HEK293T (cell line): ENCODE measurements at places on chromosomes 13 and 19.

DNA sequence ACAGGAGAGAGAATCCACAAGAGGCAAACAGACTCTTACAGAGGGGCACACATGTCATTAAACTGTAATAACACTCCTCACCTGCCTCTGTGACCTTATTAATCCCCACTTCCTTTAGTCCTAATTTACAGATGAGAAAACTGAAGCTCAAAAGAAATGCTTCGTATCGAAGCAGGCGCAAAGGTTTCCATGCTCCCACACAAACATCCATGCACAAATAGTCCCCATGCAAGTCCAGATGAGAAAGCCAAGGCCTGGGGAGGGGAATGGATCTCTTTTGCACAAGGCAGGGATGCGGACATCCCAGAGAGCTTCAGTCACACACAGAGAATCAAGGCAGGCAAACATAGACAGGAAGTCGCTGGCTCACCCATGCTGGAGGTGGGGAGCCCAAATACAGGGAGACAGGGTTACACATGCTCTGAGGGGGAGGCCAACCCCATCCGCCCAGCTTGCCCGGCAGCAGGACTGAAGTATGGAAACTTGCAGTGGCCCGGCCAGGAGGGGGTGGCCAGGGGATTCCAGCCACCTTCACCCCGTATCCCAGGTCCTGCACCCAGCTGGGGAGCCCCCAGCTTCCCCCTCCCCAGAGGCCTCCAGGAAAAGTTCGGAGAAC, 468 bp downstream of the S1PR5 start:
- DNase-seq = no peak

DNA sequence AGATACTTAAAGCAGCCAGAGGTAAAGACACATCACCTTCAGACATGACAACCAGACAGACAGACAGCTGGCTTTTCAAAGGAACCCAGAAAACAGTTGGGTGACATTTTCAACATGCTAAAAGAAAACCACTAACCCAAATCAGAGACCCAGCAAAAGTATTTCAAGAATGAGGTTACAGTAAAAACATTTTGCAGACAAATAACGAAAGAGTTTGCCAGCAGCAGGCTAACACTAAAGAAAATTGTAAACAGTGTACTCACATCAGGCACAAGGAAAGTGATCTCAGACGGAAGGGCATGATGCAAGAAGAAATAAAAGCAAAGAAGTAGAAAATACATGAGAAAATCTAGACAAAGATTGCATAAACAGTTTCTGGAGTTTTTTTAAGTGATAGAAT, 46.4 kb downstream of the AP1M1 start:
- no peak for DNase-seq

- DNase-seq = peak; percentile 60
Observed at GRCh38 chr19:44512326-44513298, 12.3 kb upstream of the ZNF180 start.

- DNase-seq = peak; percentile 48
Observed at GRCh38 chr19:16025108-16026101, 50.9 kb upstream of the TPM4 start.

GRCh38 chr13:26185720-26186117, 36.4 kb downstream of the RNF6 start:
- no peak for DNase-seq

- DNase-seq = no peak
Observed at GRCh38 chr13:44313674-44314073, 60.0 kb upstream of the SERP2 start.

GRCh38 chr13:40794414-40795368, 5.3 kb downstream of the SLC25A15 start:
- no peak for DNase-seq

DNA sequence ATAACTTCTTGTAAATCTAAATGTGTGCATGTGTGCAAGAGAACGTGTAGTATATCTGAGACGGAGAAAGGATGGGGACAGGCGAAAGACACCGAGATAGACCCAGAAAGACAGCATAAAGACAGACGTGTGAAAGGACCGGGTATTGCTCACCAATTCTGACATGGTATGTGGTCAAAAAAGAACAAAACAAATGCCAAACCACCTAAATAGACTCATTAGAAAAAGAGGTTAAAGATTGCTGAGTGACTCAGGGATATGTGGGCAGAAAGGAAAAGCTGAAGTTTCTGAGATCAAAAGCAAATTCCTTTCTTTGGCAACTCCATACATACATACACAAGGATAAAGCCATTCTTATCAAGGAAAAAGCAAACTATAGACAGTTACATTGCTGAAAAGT, 179.7 kb upstream of the TSC22D1 start:
- DNase-seq = no peak

- DNase-seq = no peak
Observed at GRCh38 chr13:77001540-77001939, 9.7 kb downstream of the CLN5 start.

- DNase-seq = no peak
Observed at GRCh38 chr13:100300243-100300642, 211.3 kb downstream of the PCCA start.

DNA sequence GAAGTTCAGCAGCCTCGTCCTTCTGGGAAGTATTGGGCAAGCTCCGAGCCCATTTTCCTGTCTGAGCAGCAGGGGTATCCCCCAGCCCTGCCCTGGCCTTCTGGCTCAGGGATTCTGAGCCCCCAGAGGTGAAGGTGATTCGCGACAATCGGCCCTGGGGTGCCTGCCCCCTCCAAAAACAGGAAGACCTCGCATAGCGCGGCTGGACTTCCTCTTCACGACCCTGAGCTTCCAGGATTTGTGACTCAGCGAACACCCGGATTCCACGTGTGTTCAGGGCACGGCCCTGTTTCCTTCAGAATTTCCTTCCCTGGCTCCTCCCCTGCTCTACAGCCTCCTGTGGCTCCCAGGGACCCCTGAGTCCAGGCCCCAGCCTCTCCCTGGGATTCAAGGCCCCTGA, at the start of gene SEMA6B:
SEMA6B (minus strand) TSS at position 116 of the 400 bp plus-strand sequence. CDS start 1,227 bp downstream, outside the sequence.
- no peak for DNase-seq

GRCh38 chr13:50387051-50387581, 371.9 kb downstream of the KCNRG start:
- peak; percentile 69 for DNase-seq

GRCh38 chr19:53101518-53101917, 1.7 kb downstream of the ZNF160 start:
- no peak for DNase-seq

DNA sequence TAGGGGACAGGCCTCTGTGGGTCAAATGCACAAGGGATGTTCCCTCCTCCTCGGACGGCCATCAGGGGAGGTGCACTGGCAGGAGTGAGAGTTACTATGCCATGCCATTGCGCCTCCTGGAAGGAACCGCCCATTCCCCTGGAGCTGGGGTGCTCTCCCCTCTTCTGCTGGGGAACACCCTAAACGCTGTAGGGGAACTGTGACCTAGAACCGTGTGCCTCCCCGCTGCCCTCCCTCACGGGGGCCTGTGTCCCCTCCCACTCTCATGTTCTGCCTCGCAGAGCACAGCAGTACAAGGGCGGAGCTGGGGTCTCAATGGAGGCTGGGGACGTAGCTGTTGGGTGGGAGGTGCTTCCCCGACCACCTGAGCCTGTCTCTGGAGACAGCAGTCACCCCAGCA, 17.2 kb upstream of the CRTC1 start:
- DNase-seq = no peak

DNA sequence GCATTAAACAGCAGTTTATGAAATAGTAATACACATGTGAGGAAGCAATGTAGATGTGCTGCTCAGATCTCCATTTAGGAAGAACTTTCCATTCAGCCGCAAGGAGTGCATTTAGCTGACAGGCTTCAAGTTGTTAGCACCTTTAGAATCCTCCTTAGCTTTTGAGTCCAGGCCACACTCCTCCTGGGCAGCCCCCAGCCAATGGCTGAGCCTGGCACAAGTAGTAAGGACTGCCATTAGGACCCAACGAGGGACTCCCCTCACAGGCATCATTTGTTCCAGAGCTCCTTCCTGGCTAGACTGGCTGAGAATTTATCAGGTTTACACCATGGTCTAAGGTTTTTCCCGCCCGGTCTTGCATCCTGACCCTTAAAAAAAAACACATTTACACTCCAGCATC, 201.4 kb downstream of the DIAPH3 start:
- no peak for DNase-seq

- no peak for DNase-seq
Observed at GRCh38 chr19:11722414-11722813, 16.3 kb downstream of the ZNF823 start.

GRCh38 chr19:28737021-28737895, 475.7 kb downstream of the UQCRFS1 start:
- DNase-seq = no peak

DNA sequence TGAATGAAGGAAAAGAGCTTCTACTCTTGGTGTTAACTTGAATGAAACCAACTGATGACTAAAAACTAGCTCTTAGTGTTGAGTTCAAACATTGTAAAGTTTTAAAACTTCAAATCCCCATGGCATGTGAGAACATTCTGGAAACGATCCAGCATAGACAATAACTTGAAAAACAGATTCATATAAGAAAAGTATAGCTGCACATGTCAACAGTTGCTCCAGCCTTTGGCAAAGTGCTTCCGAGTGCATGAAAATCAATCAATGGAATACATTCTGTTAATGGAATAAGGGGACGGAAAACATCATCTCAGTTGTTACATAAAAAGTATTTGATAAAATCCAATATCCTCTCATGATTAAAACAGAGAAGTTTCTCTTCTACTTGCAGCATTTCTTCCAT, 89.8 kb downstream of the MBNL2 start:
- no peak for DNase-seq

- no peak for DNase-seq
Observed at GRCh38 chr19:6588508-6589345, 2.2 kb downstream of the CD70 start.

GRCh38 chr13:31996601-31997000, 35.0 kb upstream of the FRY start:
- DNase-seq = no peak

DNA sequence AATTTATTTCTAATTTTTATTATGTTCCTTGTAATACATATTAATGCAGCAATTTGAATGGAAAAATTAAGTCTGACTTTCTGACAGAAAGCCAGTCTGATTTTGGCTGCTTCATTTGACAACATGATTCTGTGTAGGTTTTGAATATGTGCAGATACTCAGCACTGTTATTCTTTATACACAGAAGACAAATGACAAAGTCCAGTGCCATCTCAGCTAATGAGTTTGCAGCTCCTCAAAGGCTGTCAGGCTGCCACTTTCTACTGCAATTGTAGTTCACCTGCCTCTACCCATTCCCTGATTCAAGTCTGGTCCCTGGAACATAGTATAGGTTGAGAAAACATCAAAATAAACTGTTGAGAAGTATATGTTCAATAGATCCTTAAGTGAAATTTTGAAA, 2.9 kb upstream of the CHAMP1 start:
- DNase-seq = no peak

DNA sequence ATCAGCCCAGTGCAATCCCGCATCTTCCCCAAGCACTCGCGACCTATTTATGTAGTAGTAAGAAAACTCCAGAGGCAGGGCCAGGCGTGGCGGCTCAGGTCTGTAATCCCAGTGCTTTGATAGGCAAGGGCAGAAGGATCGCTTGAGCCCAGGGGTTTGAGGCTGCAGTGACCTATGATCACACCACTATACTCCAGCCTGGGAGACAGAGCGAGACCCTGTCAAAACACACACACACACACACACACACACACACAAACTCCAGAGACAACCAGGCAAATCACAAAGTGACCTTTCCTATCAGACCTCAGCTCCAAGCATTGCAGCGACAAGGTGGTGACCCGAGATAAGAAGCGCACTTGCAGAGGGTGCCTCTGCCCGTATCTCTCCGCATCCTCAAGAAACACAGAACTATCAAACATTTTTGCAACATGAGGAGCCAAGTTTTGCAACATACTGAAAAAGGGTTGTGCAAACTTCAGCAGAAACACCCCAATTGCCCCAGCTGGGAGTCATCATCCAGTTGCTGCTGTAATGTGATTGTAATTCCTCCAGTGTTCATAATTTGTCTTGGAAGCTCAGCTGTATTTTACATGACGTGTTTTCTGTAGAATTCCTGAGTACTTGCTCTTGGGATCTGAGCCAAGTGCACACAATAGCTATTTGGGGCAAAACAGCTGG, 8.7 kb upstream of the KLF2 start:
- no peak for DNase-seq

GRCh38 chr13:35953537-35954206, 177.5 kb downstream of the DCLK1 start:
- DNase-seq = peak; percentile 71

DNA sequence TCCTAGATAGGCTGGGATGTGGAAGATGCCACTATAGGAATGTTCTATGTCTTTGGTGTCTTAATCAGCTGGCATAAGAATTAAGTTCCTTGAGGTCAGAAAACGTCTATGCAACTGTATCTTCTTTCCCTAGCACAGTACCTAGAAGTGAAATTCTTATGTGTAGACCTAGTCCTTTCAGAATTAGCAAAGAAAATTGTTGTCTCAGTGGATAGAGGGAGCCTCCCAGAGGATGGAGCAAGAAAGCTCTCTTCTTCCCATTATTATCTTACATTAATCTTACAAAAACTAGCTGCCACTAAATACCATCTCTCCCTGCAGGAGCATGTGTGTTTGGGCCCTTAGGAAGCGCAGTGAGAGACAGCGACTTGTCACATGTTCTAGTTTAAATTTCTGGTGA, 11.6 kb downstream of the CLDN10 start:
- no peak for DNase-seq

- no peak for DNase-seq
Observed at GRCh38 chr19:2011169-2011568, 4.3 kb downstream of the BTBD2 start.

DNA sequence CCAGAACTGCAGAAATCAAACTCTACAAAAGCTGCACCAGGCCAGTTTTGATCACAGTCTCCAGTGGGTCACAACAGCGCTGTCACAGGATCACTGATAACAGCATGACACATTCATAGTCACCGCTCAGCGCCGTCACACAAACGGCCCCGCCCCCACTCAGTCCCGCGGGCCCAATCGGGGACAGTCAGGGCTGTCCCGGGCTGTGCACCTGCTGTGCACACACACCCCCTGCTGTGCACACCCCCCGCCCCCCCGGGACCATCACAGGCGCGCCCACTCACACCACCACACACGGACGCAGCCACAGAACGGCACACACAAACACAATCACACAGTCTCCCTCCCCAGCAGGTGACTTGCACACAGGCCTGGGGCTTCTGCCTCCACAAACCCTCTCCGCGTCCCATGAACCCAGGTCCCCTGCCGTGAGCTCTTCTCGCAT, 435 bp upstream of the ZNF382 start:
- DNase-seq = peak; percentile 52

- DNase-seq = no peak
Observed at GRCh38 chr13:112466132-112467058, 90.2 kb downstream of the SPACA7 start.

DNA sequence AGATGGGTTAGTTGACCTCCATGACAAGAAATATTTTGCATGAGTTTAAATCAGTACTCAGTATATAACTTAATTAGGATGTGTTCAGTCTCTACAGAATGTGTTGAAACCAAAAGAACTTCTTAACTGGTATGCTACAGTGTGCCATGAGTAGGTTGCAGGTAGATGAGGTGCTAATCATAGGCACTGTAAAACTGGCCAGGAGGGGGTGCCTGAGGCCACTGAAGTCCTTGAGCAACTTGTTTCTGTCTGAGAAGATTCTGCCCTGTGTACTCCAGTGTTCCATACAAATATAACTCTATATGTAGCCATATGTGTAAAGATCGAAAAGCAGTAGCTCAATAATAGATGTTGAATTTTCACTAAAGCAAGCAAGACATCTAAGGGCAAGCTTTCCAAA, 549.2 kb upstream of the KLF12 start:
- no peak for DNase-seq

- no peak for DNase-seq
Observed at GRCh38 chr13:39244561-39245230, 206.4 kb downstream of the NHLRC3 start.
